Stimulated activated CD4-positive, alpha-beta T cell treated with anti-CD3 and anti-CD28 coated beads, TNF-alpha, amount 100 ng/mL, for 24 hours (primary cell): ENCODE measurements at places on chromosomes 2 and 18.

GRCh38 chr18:13643261-13643751, 83.1 kb downstream of the FAM210A start:
- no peak for DNase-seq

DNA sequence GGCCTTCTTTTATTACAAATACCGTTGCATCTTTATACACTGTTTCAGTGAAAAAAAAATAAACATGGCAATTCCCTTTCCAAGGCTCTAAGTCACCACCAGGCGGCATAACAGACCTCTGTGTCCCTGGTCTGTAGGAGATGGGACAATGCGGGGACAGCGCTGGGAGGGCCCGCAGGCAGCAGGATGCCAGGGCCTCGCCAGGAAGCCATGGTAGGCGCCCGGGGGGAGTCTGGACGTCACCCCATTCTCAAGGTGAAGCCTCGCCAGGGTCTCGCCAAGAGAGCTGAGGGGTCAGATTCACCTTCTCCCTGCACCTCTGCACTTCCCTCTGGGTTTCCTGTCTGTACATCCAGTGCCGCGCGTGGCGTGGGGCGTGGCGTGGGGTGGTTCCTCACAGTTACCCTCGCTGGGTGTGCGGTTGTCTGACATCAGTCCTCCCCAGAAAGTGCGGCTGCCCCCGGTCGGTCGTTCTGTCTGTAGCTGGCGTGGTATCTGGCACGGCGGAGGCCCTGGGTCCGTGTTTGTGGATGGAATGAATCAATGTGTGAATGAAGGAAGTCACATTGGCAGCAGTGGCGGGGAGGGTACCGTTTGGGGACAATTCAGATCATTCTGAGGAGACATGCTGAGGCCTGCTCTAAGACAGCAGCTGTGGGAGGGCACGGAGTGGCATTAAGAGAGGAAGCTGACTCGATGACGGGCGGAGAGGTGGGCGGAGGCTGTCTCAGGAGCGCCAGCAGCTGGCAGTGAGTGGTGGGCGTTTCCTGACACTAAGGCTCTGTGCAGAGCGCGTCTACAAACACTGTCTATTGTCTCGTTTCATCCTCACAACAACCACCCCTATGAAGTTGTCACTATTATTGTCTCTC, 46.0 kb downstream of the LRRFIP1 start:
- peak; percentile 82 for DNase-seq

GRCh38 chr2:232260075-232260474, 118.5 kb upstream of the ALPP start:
- no peak for DNase-seq

GRCh38 chr2:202773301-202773973, 98.1 kb downstream of the ICA1L start:
- no peak for DNase-seq

DNA sequence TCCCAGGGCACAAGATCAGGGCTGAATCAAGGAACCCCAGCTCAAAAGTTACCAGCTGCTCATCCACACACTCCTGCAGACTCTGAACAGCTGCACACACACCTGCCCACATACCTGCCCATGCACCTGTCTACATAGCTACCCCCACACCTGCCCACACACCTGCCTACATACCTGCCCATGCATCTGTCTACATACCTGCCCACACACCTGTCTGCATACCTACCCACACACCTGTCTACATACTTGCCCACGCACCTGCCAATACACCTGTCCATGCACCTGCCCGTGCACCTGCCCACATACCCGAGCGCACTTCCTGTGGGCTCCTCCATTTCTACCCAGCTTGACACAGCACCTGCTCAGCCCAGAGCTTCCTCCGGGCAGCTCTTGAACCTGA, 122.8 kb upstream of the AGAP1 start:
- no peak for DNase-seq

DNA sequence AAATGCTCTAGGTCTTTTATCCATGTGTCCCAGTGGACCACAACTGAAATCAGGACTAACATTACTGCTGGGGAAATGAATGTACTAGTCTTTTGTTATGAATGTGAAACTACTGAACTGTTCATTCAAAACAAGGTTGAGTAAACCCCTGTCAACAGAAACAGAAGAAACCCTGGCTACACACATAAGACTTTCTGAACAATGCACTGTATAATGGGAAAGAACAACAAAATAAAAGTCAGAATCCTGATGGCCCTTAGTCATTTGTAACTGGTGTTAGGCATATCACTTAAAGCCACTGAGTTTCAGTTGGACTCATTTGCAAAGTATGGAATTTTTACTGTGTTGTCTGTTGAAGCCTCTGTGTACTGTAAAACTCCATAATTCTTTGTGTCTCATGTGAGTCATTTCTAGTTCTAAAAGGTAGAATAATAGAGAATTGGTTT, 77.0 kb upstream of the UBXN4 start:
- no peak for DNase-seq

- no peak for DNase-seq
These were observed 202.8 kb upstream of the SALL3 start for GRCh38 chr18:78776706-78777285.
